ENCODE measurements at places on chromosomes 2 and 18.

DNA sequence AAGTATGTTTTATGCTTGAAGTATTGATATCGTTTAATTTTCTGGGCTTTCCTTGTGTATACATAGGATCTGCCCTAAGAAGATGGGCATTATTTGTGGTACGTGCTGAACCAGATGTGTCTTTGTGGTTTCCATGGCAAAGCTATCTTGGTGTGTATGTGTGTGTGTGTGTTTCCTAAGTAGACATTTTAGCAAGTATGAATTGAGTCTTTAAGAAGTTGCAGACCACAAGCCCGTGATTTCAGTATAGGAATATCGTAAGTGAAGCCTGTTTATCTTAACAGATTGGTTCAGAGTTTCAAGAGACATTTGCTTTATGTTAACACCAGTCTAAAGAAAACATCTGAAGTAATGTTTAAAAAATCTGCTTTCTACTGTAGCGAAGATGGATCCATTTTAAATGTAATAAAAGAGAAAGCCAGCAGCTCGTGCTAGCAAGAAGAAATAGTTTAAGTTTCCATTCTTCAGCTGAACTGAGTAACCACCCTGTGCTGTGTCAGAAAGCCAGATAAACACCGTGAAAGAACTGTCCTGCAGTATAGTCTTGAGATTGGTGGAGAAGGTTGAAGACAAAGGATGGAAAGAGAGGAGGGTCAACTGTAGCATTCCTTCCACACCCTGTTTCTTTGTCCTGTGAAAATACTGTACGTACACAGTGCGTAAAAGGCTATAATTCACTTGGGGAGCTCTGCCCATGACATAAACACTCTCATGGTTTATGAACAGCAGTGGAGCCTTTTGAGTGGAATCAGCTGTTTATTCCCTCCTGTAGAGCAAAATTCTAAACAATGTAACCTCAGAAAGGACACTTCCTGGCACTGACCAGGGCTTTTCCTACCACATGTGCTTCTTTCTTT lies 91.9 kb upstream of the FOSL2 start:
- no peak overlapping the region for H3K4me3 ChIP-seq
- H3K27me3 ChIP-seq, result no peaks in the 10 kb centered on the region
- H3K4me1 ChIP-seq, result no peaks in the 10 kb centered on the region
- no peak for DNase-seq

DNA sequence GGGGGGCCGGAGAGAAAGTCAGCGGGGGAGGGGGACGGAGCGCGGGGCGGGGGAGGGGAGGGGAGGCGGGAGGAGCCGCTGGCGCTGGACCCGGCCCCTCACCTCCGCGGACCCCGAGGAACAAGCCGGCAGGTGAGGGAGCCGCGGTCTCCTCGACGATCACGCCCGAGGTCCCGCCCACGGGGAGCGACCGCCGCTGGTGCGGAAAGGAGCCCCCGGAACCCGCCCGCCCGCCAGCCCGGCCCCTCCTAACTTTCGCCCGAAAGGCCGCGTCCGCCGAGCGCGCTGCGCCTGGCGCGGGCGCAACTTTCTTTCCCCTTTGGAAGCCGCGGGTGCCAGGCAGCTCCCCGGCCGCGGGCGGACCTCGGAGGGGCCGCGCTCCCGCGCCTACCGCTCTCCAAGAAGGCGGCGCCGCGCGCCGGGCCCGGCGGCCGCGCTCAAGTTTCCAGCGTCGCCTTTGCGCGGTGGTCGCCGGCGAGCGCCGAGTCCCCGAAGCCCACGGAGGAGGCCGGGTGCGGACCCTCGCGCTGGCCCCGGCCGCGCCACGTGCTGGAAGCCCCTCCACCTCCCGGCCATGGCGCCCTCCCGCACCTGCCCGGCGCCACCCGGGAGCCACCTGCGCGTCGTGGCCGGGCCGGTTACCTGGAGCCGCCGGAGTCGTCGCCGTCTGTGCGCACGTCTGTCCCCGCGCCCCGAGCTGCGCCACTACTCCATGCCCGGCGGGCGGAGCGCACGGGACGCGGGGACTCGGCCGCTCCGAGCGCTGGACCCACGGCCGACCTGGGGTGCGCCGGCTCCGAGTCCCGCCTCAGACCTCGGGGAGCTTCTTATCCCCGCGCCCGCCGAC lies at the start of gene ALKAL2:
TSS of gene ALKAL2 (minus strand) at position 181 of the 847 bp plus-strand sequence. CDS start 256 bp downstream, outside the sequence.
- H3K27me3 ChIP-seq, result peaks cover 30% of the 10 kb centered on the region
- H3K27ac ChIP-seq, result no peak within 1 kb of the TSS
- H3K4me3 ChIP-seq, result peak within 1 kb of the TSS; percentile 71

DNA sequence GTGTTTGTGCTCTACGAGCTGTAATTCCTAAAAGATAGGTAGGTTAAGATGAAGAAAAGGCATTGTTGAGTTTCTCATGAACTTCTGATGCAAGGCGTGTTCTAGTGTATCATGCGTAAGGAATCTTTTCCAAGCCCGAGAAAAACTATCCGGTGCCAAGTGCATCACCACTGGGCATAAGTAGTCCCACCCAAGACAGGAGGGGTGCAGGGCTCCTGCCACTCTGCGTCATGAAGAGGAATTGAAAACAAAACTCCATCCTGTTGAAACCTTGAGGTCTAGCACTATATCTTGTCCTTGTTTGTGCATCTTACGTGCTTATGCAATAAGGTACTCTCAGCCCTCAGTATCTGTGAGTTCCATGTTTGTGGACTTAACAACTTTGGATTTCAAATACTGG lies 45.7 kb downstream of the RAB31 start:
- H3K27ac ChIP-seq, result no peak overlapping the region
- no peaks in the 10 kb centered on the region for H3K27me3 ChIP-seq
- H3K4me3 ChIP-seq, result no peak overlapping the region
- no peaks in the 10 kb centered on the region for H3K4me1 ChIP-seq

- no peak overlapping the region for H3K4me3 ChIP-seq
- H3K4me1 ChIP-seq, result no peaks in the 10 kb centered on the region
- H3K36me3 ChIP-seq, result no peaks in the 10 kb centered on the region
- no peak for DNase-seq
- no peaks in the 10 kb centered on the region for H3K27me3 ChIP-seq
Observed at GRCh38 chr18:44562986-44563385, 117.7 kb upstream of the SETBP1 start.

- no peaks in the 10 kb centered on the region for H3K36me3 ChIP-seq
- H3K4me1 ChIP-seq, result no peaks in the 10 kb centered on the region
- peaks cover 17% of the 10 kb centered on the region for H3K27me3 ChIP-seq
- H3K4me3 ChIP-seq, result no peak overlapping the region
- no peak for DNase-seq
- H3K27ac ChIP-seq, result no peak overlapping the region
Observed at GRCh38 chr2:45103351-45104345, 94.4 kb upstream of the SIX2 start.

DNA sequence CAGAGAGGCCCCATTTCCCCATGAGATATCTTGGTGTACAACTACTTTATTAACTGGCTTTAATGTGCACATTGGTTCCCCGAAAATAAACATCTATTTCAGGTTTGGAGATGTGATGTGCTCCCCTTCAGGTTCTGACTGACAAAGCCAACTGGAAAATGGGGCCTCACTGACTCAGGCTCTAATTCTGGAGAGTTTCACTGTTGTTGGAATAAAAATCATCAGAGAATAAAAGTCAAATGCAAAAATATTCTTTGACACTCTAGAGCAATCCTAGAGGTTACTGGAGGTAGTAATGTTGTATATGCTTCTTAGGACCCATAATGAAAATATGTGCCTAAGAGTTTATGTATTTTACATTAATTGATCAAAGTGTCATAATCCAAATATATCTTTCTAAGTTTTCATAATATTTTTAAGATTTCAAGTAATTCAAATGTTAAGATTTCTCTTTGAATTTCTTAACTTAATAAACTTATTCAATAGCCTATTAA lies 189.9 kb upstream of the COL3A1 start:
- no peak overlapping the region for H3K4me3 ChIP-seq
- no peak for DNase-seq
- no peaks in the 10 kb centered on the region for H3K27me3 ChIP-seq
- no peak overlapping the region for H3K27ac ChIP-seq

DNA sequence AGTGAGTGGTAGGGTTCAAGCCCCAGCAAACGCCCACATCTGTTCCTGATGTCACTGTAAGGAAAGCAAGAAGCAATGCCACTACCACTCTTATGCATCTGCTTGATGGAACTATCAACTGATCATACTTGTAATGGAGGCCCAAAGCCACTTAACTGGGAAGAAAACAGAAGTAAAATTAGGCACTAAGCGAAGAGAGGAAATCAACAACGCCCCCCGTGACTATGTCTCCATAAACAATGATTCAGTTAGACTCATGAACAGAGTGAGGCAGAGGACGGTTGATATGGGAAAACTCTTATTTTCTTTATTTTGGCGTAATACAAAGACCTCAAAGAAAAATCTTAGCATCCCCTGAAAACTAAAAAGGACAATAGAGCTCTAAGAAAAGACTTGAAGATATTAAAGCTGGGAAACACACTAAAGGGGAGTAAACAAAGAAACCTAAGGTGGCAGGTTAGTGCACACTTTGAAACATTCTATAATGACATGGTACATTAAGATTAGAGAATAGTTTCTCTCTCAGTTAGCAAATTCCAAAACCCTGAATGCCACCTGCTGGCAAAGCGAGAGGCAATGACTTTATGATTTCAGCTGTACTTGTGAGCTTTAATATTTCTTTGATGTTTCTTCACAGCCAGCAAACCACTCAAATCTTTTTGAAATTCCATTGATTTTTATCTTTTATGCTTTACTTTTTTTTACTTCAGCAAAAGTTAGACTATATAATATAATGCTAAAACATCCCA lies 86.5 kb downstream of the LRP2 start:
- no peaks in the 10 kb centered on the region for H3K36me3 ChIP-seq
- no peak overlapping the region for H3K4me3 ChIP-seq
- H3K27ac ChIP-seq, result no peak overlapping the region
- H3K4me1 ChIP-seq, result no peaks in the 10 kb centered on the region
- no peaks in the 10 kb centered on the region for H3K27me3 ChIP-seq

DNA sequence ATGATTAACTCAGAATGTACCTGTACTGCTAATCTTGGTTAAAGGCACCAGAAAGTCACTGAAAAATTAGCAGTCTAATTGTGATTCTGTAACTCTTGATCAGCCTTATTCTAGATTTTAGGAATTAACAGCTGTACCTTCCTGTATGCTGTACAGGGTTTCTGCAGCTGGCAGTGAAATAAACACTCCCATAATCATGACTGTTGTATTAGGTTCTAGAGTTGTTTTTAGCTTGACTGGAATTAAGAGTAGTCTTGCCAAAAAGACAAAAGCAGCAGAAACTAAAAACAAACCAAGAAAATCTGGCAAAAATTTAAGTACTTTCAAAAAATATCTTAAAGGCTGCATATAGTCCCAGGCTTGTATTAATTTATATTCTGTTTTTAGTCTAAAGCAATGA lies 103.5 kb downstream of the SOS1 start:
- no peak overlapping the region for H3K27ac ChIP-seq
- H3K4me3 ChIP-seq, result no peak overlapping the region
- no peaks in the 10 kb centered on the region for H3K27me3 ChIP-seq

DNA sequence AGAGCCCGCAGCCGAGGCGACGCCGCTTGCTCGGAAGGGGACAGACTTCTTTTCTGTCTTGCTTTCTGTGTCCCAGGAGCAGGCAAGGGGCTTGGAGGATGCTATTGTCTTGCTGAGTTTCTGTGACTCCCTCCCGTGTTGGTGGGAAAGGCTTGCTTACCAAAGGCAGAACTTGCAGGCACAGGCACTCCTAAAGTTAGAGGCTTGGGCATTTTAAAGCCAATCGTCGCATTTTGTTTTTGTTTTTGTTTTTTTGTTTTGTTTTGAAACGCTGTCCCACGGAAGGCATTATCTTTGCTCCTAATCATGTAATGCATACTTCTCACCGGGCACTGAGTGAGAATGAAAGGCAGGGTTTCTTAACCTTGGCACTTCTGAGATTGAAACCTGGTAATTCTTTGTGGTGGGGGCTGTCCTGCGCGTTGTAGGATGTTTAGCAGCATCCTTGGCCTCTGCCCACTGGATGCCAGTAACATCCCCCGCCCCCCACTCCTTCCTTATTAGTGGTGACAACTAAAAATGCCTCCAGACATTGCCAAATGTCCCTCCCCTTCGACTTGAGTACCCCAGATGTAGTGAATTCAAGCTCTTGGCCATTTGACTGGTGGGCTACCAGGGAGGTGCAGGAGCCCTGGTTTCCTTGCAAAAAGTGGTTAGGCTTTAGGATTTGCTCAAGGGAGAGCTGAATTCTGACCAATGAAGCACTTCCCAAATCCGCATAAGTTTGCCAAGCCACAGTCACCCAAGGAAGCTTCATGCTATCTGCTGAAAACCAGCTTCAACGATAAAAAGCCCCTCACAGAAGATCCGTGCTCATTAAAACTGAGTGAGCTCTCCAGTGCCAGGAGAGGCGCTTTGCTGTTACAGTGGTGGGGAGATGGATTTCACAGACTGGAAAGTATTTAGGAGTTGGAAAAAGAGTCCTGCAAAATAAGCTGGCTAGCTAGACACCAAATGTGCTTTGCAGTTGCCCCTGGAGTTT lies 1.2 kb downstream of the ANTXR1 start:
- H3K4me3 ChIP-seq, result peak overlapping the region; percentile 64
- DNase-seq, result no peak
- peaks cover 71% of the 10 kb centered on the region for H3K27me3 ChIP-seq
- peaks cover 18% of the 10 kb centered on the region for H3K4me1 ChIP-seq
- H3K27ac ChIP-seq, result no peak overlapping the region

GRCh38 chr2:136253288-136254004 lies 135.5 kb upstream of the CXCR4 start:
- peaks cover 90% of the 10 kb centered on the region for H3K4me1 ChIP-seq
- peak overlapping the region; percentile 75 for H3K4me3 ChIP-seq
- peak; percentile 40 for DNase-seq
- H3K36me3 ChIP-seq, result no peaks in the 10 kb centered on the region

- no peak overlapping the region for H3K4me3 ChIP-seq
- H3K27me3 ChIP-seq, result peaks cover 6% of the 10 kb centered on the region
- peak; percentile 9 for DNase-seq
- no peaks in the 10 kb centered on the region for H3K4me1 ChIP-seq
- no peaks in the 10 kb centered on the region for H3K36me3 ChIP-seq
Observed at GRCh38 chr18:75478996-75479880, 51.7 kb upstream of the SMIM21 start.

GRCh38 chr2:102618452-102619413 lies 620 bp upstream of the SLC9A2 start:
- no peak overlapping the region for H3K27ac ChIP-seq
- H3K4me3 ChIP-seq, result peak overlapping the region; percentile 46
- no peaks in the 10 kb centered on the region for H3K36me3 ChIP-seq
- no peak for DNase-seq
- peaks cover 62% of the 10 kb centered on the region for H3K27me3 ChIP-seq

DNA sequence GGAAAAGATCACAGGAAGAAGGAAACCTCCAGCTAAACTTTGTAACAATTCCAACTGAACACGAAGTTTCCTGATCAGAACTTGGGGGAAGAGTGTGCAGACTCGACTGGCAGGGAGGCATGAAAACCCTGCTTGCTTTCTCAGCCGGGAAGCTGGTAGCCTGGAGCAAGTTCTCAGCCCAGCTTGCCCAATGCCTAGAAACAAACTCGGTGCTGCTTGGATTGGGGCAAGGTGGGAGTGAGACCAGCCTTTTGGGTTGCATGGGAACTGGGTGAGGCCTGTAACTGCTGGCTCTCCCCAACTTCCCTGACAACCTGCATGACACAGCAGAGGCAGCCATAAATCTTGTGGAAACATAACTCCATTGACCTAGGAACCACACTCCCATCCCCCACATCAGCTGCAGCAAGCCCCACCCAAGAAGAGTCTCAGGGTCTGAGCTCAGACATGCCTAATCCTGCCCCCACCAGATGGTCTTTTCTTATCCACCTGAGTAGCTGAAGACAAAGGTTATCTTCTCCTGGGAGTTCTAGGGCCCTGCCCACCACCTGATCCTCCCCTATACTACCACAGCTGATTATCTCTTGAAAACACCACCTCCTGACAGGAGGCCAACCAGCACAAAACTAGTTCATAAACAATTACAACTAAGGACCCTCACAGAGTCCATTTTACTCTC lies 1859.7 kb upstream of the CELF4 start:
- no peaks in the 10 kb centered on the region for H3K27me3 ChIP-seq
- H3K4me1 ChIP-seq, result no peaks in the 10 kb centered on the region

All from naive B cell (primary cell).